ENCODE measurements at places on chromosomes 4 and X. TPM values are rescaled to one million over a fixed set of nuclear protein-coding genes. Genes with fewer than 3 reads are reported as not detected.

GRCh38 chr4:114780205-114780604 lies 181.6 kb downstream of the UGT8 start:
- no peaks in the 10 kb centered on the region for H3K36me3 ChIP-seq
- H3K27ac ChIP-seq: no peak overlapping the region
- no peaks in the 10 kb centered on the region for H3K4me1 ChIP-seq
- no peaks in the 10 kb centered on the region for H3K27me3 ChIP-seq
- no peak for DNase-seq

DNA sequence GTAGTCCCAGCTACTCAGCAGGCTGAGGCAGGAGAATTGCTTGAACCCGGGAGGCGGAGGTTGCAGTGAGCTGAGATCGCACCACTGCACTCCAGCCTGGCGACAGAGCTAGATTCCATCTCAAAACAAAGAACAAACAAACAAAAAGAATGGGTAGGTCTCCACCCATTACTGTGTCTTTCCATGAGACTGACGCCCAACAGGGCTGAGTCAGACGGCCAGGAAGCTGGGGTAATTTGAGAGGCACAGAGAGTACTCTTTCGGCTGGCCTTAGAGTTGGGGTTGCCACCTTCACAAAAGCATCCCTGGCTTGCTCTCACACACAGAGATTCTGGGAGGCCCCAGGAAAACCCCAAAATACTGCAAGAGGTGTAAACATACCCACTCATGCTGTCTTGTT lies 72.0 kb upstream of the DHRSX start:
- no peak for DNase-seq
- no peaks in the 10 kb centered on the region for H3K27me3 ChIP-seq
- no peaks in the 10 kb centered on the region for H3K36me3 ChIP-seq
- no peak overlapping the region for H3K27ac ChIP-seq
- no peaks in the 10 kb centered on the region for H3K4me1 ChIP-seq
- H3K4me3 ChIP-seq: no peak overlapping the region

DNA sequence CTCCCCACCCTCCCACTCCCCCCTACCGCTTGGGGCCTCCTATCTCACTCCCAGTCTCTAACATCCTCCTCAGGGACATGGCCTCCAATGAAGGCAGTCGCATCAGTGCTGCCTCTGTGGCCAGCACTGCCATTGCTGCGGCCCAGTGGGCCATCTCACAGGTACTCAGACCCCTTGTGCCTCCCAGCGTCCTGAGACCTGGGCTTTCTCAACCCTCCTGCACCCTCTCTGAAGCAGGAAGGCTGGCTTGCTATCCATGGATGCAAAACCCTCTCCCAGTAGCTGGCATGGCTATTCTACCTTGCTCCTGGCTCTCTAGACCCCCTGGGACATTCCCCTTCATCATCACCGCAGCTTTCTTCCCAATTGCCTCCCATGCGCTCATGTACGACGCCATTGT lies 13.3 kb upstream of the UBA1 start:
- no peak for DNase-seq
- peaks cover 4% of the 10 kb centered on the region for H3K36me3 ChIP-seq
- H3K27ac ChIP-seq: no peak overlapping the region

- DNase-seq: no peak
- no peaks in the 10 kb centered on the region for H3K36me3 ChIP-seq
- no peaks in the 10 kb centered on the region for H3K27me3 ChIP-seq
- H3K4me3 ChIP-seq: no peak overlapping the region
- H3K27ac ChIP-seq: no peak overlapping the region
- H3K4me1 ChIP-seq: peaks cover 16% of the 10 kb centered on the region
Measured at GRCh38 chr4:140162596-140162995, 8.6 kb upstream of the MAML3 start.

DNA sequence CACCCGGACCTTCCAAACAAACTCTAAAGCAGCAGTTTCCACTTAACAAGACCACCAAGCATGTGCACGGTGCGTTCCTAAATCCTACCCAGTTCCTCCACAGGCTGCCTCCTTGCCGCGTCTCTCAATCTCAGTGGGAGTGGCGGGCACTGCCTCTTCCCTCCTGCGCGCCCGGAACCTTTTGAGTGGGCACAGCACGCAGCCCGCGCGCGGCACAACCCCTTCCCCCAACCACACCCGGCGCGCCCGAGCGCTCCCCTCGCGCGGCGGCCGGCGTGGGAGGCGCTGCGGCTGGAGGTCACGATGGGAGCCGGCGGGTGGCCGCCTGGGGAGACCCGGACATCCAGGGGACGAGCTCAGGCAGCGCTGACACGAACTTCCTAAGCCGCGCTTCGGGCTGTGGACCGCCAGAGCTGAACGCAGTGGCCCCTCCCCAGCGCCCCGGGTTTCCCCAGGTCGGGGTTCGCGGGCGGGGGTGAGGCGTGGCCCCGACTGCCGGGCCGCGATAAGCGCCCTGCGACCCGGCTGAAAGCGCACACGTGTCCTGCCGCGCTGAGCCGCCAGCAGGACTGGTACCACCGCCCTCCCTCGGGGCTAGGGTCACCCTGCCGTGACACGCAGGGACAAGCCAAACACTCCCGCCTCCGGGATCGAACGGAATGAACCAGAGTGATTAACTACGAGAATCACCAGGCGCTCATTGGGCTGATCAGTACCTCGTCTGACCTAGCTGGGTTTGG lies at the start of gene ABCG2:
Gene ABCG2, minus strand, starts transcription at position 151 of the 740 bp plus-strand sequence. CDS start 18,644 bp downstream, outside the sequence.
- no peak within 1 kb of the TSS for H3K27ac ChIP-seq
- no peak for DNase-seq
- H3K4me1 ChIP-seq: no peaks in the 10 kb centered on the region
- H3K36me3 ChIP-seq: no peaks in the 10 kb centered on the region
- H3K27me3 ChIP-seq: no peaks in the 10 kb centered on the region
- H3K4me3 ChIP-seq: peak within 1 kb of the TSS; percentile 44

Gene NCAPG
- total RNA-seq: 0.24 TPM

DNA sequence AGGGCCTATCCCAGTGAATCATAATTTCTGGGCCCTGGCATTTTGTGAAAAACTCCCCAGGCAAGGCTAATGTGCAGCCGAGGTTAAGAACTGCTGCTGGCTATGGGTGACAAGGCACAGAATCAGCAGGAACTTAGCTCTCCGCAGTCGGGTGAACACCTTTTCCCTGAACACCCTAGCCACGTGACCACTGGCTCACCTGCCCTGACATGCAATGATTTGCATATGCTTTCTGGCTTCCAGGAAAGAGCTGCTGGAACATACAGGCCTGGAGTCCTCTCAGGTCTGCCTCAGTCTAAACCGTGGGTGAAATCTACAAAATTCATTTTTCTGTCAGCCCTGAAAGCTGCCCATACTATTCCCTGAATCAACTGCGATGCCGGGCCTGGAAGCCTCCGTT lies 56.6 kb downstream of the ZNF827 start:
- DNase-seq: peak; percentile 77
- H3K27me3 ChIP-seq: no peaks in the 10 kb centered on the region
- H3K4me1 ChIP-seq: peaks cover 3% of the 10 kb centered on the region

DNA sequence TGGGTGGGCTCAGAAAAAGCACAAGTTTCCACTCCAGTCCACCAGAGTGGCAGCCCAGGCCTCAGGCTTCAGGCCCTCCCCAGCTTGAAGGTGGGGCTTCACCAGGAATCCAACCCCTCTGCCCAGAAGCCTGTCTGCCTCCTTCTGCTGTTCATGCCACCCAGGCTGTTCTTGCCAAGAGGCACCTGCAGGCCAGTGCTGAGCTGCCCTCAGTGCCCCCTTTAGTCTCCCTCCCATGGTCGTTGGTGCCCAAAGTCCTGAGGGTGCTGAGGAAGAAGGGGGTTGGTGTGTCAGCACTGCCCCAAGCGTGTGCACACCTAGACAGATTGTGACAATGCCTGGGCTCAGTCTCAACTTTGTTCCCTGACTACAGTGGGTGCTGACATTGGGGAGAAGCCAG lies 475.3 kb downstream of the EPHA5 start:
- no peaks in the 10 kb centered on the region for H3K36me3 ChIP-seq
- no peak overlapping the region for H3K4me3 ChIP-seq
- H3K27me3 ChIP-seq: no peaks in the 10 kb centered on the region
- H3K27ac ChIP-seq: no peak overlapping the region
- DNase-seq: no peak

Gene TRIM2
- 17.6 TPM for total RNA-seq

DNA sequence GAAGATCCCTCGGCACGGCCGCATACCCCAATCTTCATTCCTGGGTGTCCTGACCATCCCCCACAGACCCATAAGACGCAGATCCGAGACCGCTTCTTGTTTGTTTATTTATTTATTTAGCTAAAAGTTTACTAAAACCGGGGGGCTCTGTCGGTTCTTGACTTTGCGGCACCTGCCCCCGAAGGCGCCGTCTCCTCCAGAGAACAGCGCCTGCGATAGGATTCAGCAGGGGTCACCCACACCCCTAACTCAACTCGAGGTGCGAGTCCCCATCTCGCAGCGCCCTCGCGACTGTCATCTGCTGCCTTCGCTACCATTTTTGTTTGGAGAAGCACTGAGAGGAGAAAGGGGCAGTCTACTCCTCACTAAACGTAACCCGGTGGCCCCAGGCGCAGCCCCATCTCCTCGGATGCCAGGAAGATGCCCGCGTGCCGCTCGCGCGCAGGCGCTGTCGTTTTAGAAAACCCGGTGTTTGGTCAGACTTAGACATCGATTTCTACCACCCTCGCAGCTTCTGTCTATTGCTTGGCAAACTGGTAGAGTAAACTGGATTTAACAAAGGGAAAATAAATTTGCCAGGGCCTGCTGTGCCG lies 18.9 kb upstream of the GPR101 start:
- H3K27me3 ChIP-seq: no peaks in the 10 kb centered on the region
- H3K4me3 ChIP-seq: peak overlapping the region; percentile 22
- no peak overlapping the region for H3K27ac ChIP-seq
- no peak for DNase-seq
- H3K36me3 ChIP-seq: no peaks in the 10 kb centered on the region
- no peaks in the 10 kb centered on the region for H3K4me1 ChIP-seq

GRCh38 chr4:26978387-26979053 lies 117.9 kb downstream of the STIM2 start:
- H3K4me3 ChIP-seq: no peak overlapping the region
- no peak for DNase-seq
- peaks cover 3% of the 10 kb centered on the region for H3K4me1 ChIP-seq
- no peaks in the 10 kb centered on the region for H3K36me3 ChIP-seq
- H3K27me3 ChIP-seq: no peaks in the 10 kb centered on the region

DNA sequence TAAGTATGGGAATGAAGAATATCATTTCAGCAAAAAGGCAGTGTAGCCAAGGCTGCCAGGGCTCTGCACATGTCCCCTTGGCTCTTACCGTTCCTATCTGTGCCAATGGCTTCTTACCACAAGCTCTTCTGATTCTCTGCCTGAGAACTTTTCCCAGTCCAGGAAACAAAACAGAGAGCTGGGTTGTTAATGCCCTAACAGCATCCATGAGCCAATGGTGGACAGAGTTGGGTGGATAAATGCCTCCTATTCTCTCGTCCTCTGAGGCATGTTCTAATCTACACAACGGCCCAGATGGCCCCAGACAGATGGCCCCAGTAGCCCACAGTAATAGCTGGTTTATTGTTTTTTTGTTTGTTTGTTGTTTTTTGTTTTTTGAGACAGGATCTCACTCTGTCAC lies 28.0 kb downstream of the SCD5 start:
- no peaks in the 10 kb centered on the region for H3K36me3 ChIP-seq
- H3K4me1 ChIP-seq: no peaks in the 10 kb centered on the region
- no peak for DNase-seq
- no peak overlapping the region for H3K4me3 ChIP-seq
- H3K27ac ChIP-seq: no peak overlapping the region

- no peaks in the 10 kb centered on the region for H3K27me3 ChIP-seq
- no peak overlapping the region for H3K4me3 ChIP-seq
- H3K27ac ChIP-seq: no peak overlapping the region
- H3K4me1 ChIP-seq: no peaks in the 10 kb centered on the region
Measured at GRCh38 chrX:132146456-132146855, 18.6 kb upstream of the FRMD7 start.

DNA sequence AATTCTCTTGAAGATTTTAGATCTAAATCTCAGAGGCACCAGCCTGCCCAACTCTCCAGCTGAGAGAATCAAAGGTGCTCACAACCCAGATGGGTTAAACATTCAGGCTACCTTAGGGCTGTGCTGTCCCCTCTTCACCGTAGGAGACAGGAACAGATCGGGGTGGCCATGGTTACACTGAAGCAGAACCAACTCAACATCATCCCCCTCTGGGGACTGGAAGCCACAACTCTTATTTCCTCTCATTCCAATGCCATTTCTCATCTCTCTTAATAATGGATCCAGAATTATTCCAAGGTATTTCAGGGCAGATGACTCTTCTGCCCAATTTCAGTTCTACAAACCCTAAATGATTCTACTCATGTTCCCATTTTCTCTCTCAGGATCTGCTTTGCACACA lies 109.7 kb downstream of the NKX6-1 start:
- DNase-seq: no peak
- H3K4me3 ChIP-seq: no peak overlapping the region
- no peaks in the 10 kb centered on the region for H3K36me3 ChIP-seq
- H3K4me1 ChIP-seq: no peaks in the 10 kb centered on the region

- H3K4me1 ChIP-seq: no peaks in the 10 kb centered on the region
- no peaks in the 10 kb centered on the region for H3K36me3 ChIP-seq
- no peaks in the 10 kb centered on the region for H3K27me3 ChIP-seq
- no peak for DNase-seq
Measured at GRCh38 chrX:18890724-18891547, 93.0 kb downstream of the PHKA2 start.

DNA sequence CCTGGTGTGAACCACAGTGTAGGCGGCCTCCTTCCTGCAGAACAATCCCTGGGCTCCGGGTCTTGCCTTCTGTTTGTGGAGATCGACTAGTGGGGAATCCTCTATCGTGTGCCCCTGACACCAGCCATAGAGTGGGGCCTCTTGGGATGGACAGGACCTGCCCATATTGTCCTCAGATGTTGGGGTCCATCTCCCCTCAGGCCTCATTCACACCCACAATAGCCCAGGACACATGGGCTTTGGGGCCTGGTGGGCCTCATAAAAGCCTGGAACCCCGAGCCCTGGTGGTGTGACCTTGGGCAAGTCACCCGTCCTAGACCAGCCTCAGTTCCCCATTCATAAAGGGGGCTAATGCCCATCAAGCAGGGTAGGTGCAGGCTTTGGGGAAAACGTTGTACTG lies 13.2 kb upstream of the GAGE10 start:
- H3K4me3 ChIP-seq: no peak overlapping the region
- H3K27me3 ChIP-seq: no peaks in the 10 kb centered on the region
- no peaks in the 10 kb centered on the region for H3K36me3 ChIP-seq
- no peak overlapping the region for H3K27ac ChIP-seq
- no peaks in the 10 kb centered on the region for H3K4me1 ChIP-seq
- no peak for DNase-seq

Gene FAM47A
- not detected for total RNA-seq

- H3K36me3 ChIP-seq: no peaks in the 10 kb centered on the region
- H3K4me3 ChIP-seq: no peak overlapping the region
- no peaks in the 10 kb centered on the region for H3K27me3 ChIP-seq
- no peaks in the 10 kb centered on the region for H3K4me1 ChIP-seq
Measured at GRCh38 chr4:108532738-108533137, 87.6 kb upstream of the RPL34 start.

All from pancreas (tissue), 10 donors.